Esophagus muscularis mucosa (tissue), 4 donors: ENCODE measurements at places on chromosomes 13 and 19. TPM values are rescaled to one million over a fixed set of nuclear protein-coding genes. Genes with fewer than 3 reads are reported as not detected.
A peak's percentile ranks its signal among the peaks of the same experiment; 100 is the strongest.

The SPACA6 gene
- 37.8 TPM for total RNA-seq

The KIR3DL3 gene
- not detected for total RNA-seq

DNA sequence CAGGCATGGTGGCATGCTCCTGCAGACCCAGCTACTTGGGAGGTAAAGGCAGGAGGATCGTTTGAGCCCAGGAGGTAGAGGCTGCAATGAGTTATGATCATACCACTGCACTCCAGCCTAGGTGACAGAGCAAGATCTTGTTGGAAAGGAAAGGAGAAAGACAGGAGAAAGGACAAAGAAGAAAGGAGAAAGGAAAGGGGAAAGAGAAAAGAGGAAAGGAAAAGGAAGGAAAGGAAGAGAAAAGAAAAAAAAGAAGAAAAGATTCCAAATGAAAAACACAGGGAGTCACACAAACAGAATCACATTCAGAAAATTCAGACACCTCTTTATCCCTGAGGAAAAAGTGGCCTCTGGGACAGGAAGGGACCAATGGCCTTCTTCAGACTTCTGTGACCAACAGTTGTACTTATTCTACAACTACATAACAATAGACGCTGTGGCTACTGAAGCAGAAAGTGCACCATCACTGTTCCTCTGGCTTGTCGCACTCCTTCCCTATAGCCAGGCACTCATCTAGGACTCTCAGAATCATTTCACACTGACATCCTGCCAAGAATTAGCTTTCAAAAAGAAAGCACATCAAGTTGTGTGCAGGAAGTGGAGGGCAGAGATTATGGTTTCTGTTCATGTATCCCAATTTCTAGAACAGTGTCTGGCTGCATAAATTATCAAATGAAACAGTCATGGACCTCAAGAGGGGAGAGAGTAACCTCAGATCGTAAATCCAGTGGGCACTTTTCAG lies 5.9 kb downstream of the MTMR6 start:
- no peak for DNase-seq

DNA sequence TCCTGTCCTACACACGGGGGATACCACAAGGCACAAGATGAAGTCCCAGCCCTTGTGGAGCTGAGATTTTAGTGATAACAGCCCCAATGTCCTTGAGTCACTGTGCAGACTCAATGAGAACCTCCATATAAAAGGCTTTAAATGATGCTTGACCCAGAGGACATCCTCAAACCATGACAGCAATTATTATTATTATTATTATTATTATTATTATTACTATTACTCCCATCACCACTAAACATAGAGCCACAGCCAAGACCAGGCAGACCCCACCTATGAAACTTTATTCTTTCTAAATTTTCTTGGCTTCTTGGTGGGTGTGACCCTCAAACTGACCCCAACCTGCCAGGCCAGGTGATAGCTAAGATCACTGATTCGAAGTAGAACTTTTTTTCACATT lies 11.1 kb downstream of the C19orf47 start:
- no peak for DNase-seq

- DNase-seq = no peak
Measured at GRCh38 chr19:7618348-7618747, 11.0 kb downstream of the XAB2 start.

The CSNK1G2 gene
- 34.1 TPM for total RNA-seq

DNA sequence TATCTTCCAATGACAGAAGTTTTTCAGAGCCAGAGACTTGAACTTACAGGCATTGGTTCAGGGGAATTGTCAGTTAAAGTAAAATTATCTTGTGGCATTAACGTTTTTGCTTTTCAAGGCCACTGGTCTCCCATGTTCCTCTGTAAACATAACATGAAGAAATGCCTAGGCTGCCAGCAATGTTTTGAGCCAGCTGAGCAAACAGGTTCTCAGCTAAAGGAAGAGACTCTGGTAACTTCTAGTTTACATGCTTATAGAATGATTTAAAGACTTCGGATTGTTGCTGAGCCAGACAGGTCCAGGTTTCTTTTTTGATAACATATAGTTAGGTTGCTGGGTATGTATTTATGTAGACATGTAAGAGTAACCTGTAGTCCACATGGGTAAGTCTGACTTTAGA lies 35.7 kb downstream of the ZNF493 start:
- no peak for DNase-seq

- DNase-seq = no peak
Measured at GRCh38 chr13:36907821-36908220, 12.2 kb downstream of the SMAD9 start.

The IRGC gene
- total RNA-seq = not detected

The FBXO46 gene
- total RNA-seq = 14.5 TPM

DNA sequence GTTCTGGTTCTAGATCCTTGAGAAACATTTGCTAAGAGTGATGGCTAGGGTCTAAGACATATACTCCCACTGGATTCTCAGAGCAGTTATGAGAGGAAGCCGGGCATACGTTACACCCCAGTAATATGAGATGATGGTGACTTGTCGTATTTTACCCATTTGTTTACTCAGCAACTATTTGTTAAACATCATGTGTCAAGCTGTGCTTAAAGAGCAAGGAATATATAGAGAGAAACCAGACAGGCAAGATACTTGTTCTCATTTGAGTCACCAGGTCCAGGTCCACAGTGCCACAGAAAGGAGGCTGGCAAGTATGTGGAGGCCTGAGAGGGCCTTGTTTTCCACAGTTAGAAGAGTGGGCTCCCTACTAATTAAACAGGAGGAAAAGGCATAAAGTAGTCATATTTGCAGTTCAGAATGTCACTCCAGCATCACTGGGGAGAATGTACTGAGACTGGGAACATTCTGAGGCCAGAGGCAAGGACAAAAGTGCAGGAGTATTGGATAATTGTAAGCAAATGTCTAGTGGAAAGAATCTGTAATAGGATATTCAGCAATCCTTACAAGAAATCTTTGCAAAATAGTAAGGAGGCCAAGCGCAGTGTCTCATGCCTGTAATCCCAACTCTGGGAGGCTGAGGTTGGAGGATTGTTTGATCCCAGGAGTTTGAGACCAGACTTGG lies 142.2 kb downstream of the IRS2 start:
- DNase-seq = peak; percentile 62

DNA sequence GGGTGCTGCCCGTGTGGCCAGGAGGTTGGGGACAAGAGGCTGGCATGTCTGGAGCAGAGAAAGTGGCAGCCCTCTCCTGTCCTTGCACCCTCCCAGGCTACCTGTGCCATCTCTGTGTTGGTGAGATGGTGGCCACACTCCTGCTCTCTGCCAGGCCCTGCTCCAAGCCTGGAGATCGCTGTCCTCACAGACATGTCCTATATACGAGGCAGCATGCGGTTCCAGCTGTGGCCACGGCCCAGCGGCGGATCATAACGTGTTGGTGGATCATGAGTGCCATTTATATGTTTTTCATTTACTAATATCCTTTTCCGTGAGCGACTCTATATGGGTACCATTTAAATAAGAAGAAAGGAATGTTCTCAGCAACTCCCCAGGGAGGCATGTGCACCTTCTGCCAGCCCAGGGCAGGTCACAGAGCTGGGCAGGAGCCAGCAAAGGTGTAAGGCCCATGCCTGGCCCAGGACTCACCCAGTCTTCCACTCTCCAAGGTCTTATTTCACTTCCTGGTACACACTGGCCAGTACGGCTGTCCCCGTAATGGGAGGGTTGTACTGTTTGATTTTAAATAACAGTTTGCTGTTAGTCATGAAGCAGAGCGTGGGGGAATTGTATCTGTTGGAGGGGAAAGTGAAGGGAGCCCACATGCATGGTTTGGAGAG lies 47.2 kb upstream of the LDLR start:
- DNase-seq = no peak

- DNase-seq = no peak
Measured at GRCh38 chr13:66577358-66577757, 652.8 kb downstream of the PCDH9 start.

GRCh38 chr19:2096034-2096479 lies at the start of gene MOB3A:
TSS of gene MOB3A (minus strand) at chr19:2096326. CDS start at chr19:2078560, 17,766 bp downstream.
- DNase-seq = peak; percentile 97

The FUT3 gene
- 0.57 TPM for total RNA-seq

DNA sequence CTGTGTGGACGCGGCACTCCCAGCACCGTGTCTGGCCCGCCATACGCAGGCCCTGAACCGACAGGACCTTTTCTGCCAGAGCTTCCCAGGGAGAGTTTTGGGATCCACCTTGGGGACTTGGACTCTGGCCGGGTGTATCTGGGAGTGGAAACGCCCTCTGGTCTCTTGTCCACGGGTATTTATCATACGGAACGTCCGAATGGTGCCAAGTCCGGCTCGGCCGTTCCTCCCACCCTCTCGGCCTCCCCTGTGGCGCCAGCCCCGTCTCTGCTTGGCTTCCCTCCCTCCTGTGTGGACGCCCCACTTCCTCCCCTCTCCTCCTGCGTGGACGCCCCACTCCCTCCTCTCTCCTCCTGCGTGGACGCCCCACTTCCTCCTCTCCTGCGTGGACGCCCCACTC lies 12.1 kb downstream of the HCN2 start:
- no peak for DNase-seq

GRCh38 chr13:65932587-65933239 lies 1297.4 kb downstream of the PCDH9 start:
- no peak for DNase-seq

- DNase-seq = no peak
Measured at GRCh38 chr13:113769106-113769505, 10.1 kb downstream of the TMEM255B start.

GRCh38 chr19:8697671-8698432 lies 743 bp downstream of the ACTL9 start:
- DNase-seq = no peak

The CEACAM19 gene
- total RNA-seq = 2.5 TPM

DNA sequence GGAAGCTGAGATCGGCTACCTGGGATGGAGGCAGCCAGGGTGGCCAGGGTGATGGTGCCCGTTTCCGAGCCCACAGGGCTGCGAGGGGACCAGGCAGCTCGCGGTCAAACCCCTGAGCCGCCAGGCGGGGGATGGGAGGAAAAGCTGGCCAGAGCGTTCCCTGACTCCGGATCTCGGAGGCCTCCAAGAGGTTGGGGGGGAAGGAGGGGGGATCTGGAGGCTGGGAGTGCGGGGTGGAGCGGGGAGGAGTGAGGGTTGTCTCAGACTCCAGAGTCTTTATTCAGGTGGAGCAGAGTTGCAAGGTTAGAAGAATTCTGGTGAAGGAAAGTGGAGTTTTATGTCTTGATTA lies 1.1 kb downstream of the CACNG7 start:
- no peak for DNase-seq

DNA sequence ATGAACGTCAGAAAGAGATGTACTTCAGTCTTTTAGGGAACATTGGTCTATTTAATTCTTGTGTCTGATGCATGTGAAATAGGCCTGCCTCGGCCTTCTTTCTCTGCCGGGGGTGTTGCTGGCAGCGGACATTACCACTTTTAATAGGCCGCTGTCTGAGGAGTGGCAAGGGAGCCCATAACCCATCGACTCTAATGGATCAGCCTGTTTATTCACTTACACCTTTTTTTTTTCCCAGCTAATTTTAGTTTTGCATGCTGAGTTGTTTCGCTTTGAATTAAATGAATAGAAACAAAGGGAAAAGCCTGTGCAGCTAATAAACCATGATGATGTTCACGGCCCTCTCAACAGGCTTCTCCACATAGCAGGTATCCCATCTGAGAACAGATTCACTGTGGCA lies 78.4 kb downstream of the KCTD15 start:
- DNase-seq = peak; percentile 29

The CYP4F3 gene
- 0.66 TPM for total RNA-seq

DNA sequence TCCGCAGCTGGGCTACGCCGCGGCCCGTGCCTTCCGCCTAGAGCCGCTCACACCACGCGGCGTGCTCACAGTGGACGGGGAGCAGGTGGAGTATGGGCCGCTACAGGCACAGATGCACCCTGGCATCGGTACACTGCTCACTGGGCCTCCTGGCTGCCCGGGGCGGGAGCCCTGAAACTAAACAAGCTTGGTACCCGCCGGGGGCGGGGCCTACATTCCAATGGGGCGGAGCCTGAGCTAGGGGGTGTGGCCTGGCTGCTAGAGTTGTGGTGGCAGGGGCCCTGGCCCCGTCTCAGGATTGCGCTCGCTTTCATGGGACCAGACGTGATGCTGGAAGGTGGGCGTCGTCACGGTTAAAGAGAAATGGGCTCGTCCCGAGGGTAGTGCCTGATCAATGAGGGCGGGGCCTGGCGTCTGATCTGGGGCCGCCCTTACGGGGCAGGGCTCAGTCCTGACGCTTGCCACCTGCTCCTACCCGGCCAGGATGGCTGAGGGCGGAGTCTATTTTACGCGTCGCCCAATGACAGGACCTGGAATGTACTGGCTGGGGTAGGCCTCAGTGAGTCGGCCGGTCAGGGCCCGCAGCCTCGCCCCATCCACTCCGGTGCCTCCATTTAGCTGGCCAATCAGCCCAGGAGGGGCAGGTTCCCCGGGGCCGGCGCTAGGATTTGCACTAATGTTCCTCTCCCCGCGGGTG lies 7.4 kb downstream of the DBP start:
- DNase-seq = no peak

DNA sequence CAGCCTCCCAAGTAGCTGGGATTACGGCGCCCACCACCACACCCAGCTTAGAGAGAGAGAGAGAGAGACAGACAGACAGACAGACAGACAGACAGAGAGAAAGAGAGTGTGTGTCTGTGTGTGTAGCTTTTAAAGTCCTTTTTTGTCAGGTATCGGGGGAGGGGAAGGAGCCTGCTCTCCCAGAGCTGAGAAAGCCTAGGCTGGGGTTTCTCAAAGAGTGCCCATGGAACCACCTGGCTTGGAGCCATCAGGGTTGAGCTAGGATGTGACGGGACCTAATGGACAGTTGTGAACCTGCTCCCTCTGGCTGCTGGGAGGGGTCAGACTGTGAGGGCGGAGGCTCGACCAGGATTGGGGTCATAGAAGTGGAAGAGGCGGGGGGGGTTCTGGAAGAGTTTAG lies 16.6 kb downstream of the RFX1 start:
- no peak for DNase-seq

GRCh38 chr19:29724102-29724641 lies 9.1 kb upstream of the C19orf12 start:
- DNase-seq = no peak
